Fibroblast of upper back skin (primary cell): ENCODE measurements at places on chromosomes 3 and 15.

- DNase-seq: no peak
Observed at GRCh38 chr3:114052216-114052615, 4.1 kb downstream of the CCDC191 start.

GRCh38 chr15:85116925-85117646 is 135.4 kb downstream of the PDE8A start:
- no peak for DNase-seq

DNA sequence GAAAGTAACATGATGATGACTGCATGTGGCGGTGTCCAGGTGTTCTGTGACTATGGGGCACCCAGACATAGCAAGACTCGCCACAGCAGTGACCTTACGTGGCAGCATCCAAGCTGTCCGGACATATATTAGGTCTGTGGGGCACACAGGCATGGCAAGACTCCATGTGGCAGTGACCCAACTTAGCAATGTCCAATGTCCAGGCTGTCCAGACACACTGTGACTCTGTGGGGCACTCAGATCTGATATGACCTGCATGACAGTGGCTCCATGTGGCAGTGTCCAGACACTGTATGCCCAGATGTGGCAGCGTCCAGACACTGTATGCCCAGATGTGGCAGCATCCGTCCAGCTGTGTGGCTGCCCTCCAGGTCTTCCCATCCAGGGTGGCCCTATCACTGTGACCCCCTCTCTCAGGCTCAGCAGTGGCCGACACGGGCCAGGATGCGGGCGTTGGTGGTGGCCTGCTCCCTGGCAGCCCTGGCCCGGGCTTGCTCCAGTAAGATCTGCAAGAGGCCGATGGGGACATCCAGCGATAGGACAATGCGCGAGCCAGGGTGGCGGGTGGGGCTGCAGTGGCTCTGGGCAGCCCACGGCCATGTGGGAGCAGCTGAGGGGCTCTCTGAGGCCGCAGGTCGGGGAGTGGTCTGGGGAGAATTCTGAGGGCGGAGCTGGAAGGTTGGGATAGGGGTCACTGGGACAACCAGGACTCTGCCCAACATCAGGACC is 1.1 kb downstream of the UCN2 start:
- DNase-seq: no peak

DNA sequence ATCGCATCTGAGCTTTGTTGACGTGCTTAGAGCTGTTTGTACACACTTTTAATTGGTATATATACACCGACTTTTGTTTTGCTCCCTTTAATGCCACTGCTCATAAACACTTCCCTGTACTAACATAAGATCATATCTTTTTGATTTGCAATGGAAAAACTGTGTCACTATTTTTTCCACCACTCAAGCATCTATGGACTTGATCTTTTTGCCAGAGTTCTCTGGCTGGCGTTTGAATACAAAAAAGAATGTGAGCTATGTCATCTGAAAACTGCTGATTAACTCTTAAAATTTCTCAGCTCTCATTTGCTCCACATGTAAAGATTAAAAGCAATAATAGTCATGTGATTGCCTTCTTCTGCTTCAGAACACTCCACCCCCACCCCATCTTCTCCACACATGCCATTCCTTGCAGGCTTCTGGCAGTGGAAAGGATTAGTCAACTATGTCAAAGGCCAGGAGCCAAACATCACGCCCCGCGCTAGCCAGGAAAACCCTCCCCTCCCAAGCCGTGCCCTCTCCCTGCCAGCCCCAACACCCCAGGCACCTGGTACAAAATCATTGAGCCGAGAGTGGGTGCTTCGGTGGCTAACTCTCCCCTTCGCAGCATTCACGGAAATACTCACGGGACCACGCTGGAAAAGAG is 123.4 kb upstream of the MEF2A start:
- peak; percentile 92 for DNase-seq

- DNase-seq: peak; percentile 97
Observed at GRCh38 chr3:67526246-67526645, 128.2 kb downstream of the SUCLG2 start.

DNA sequence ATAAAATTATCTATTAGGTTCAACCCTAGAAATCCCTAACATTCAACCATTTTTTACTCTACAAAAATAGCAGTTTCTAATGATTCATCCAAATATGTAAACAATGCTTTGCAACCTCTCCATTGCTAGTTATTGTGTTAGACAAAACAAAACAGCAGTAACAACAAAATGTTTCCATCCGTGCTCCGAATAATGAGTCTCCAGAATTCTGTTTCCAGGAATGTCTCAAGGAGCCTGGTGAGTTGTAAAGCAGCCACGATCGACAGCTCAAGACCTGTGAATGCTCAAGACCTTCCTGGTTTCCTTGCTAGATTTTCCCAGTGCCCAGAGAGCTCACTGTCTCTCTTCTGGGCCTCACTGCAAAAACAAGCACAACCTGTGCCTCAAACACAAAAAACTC is 49.9 kb downstream of the CHRD start:
- no peak for DNase-seq

DNA sequence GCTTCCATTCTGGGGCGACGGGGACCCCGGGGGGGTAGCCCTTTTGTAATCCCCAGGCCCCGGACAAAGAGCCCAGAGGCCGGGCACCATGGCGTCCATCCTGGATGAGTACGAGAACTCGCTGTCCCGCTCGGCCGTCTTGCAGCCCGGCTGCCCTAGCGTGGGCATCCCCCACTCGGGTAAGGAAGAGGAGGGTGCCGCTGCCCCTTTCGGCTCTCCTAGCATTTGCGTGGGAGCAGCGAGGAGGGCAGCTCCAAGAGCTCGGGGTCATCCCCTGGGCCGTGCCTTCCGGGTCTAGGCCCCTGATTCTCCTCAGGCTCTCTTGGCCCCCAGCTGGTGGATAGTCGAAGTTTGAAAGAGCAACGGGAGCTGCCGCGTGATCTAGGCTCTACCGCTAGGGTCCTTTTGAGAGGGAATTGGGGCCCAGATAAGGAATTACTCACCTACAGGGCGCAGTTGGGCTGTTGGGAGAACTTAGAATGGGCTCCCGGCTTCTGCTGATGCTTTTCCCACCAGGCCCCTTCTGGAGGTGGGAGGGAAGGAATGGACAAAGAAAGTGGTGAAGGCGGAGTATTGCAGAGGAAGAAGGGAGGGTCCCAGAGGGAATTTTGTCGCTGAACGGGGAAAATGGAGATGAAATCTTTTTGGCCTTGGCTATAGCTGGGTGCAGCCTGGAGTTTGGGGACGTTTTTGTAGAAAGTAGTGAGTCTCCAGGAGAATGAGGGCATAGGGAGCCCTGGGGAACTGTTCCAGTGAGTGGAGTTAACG is 615 bp downstream of the VPS18 start:
- peak; percentile 70 for DNase-seq

- DNase-seq: no peak
Observed at GRCh38 chr15:101536166-101536874, 46.8 kb upstream of the PCSK6 start.

DNA sequence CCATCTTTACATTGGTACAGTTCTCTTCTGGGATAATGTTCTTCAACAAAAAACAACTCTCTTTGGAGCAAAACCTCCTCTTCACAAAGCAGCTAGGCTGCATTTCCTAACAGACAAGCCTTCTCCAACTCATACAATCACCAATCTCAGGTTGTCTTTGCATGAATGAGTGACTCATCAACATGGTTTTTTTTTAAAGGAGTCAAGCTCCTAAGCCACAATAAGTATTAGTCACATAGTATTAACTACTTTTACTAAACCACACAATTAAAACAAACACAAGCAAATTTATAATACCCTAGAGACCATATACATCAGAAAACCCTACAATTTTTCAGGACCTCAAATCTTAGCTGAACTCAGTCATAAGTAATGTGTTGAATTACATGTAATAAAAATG is 137.4 kb downstream of the TBC1D5 start:
- DNase-seq: peak; percentile 87
